H1 (cell line): ENCODE measurements at places on chromosomes 3 and 15. TPM values are rescaled to one million over a fixed set of nuclear protein-coding genes. Genes with fewer than 3 reads are reported as not detected.

GRCh38 chr3:161821591-161821990 lies 325.0 kb downstream of the OTOL1 start:
- DNase-seq, result no peak
- no peak overlapping the region for H3K4me3 ChIP-seq
- no peaks in the 10 kb centered on the region for H3K36me3 ChIP-seq
- H3K27me3 ChIP-seq, result no peaks in the 10 kb centered on the region

- no peaks in the 10 kb centered on the region for H3K36me3 ChIP-seq
- no peak overlapping the region for H3K27ac ChIP-seq
- DNase-seq, result no peak
- no peaks in the 10 kb centered on the region for H3K27me3 ChIP-seq
- no peak overlapping the region for H3K4me3 ChIP-seq
Measured at GRCh38 chr3:120858521-120858920, 49.5 kb upstream of the STXBP5L start.

DNA sequence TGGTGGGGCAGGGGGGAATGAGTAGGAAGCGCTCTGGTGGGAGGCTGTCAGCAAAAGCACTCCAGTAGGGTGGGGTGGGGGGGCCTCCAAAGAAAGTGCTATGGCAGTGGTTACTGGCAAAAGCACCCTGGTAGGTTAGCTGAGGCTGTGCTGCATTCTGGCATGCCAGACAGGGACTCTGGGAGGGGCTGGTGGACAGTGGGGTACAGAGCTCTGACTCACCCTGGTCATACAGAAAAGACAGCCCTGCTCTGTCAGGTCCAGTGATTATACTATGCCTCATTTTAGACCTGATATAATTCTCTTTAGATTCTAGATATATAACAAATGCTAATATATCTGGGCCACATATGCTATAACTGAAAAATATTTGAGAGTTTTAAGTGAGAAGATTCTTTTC lies 82.8 kb upstream of the CPNE4 start:
- H3K36me3 ChIP-seq, result no peaks in the 10 kb centered on the region
- no peaks in the 10 kb centered on the region for H3K27me3 ChIP-seq
- no peaks in the 10 kb centered on the region for H3K4me1 ChIP-seq
- H3K4me3 ChIP-seq, result no peak overlapping the region

- no peaks in the 10 kb centered on the region for H3K36me3 ChIP-seq
- peaks cover 8% of the 10 kb centered on the region; the same call in 1 of the 2 replicates for H3K4me1 ChIP-seq
- peak overlapping the region; percentile 45 for H3K4me3 ChIP-seq
- no peak overlapping the region for H3K27ac ChIP-seq
- peak; percentile 65 for DNase-seq
Measured at GRCh38 chr3:13282358-13282985, 137.7 kb downstream of the NUP210 start.

DNA sequence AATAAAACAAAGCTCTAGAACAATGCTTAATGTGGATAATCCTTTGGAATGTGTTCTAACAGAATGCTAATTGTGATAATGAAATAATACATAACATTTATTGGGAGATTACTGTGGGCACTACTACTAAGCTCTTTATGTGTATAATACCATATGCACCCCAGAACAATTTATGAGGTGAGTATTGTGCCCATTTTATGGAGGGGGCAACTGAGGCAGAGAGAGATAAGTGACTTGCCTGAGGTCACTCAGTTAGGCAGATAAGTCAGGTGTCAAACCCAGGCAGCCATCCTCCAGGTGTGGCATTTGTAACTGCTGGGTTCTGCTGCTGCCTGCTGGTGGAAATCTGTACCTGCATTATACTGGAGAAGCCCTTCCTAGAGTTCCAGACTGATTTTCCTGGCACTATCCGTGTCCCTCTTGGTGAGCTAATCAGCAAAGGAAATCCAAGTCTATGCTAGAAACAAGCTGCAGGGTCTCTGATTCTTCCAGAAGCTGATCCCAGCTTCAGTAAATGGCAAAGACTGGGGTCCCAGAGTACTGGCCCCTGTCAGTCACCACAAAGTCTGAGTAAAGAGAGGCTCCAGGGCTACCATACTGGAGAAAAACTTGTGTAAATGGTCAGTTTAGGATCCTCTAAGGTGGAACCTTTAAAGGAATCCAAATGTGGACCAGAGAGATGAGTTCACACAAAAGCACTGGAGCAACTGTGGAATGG lies 22.6 kb upstream of the RBP1 start:
- DNase-seq, result no peak
- H3K36me3 ChIP-seq, result no peaks in the 10 kb centered on the region
- no peak overlapping the region for H3K27ac ChIP-seq
- H3K4me3 ChIP-seq, result no peak overlapping the region
- H3K4me1 ChIP-seq, result no peaks in the 10 kb centered on the region

DNA sequence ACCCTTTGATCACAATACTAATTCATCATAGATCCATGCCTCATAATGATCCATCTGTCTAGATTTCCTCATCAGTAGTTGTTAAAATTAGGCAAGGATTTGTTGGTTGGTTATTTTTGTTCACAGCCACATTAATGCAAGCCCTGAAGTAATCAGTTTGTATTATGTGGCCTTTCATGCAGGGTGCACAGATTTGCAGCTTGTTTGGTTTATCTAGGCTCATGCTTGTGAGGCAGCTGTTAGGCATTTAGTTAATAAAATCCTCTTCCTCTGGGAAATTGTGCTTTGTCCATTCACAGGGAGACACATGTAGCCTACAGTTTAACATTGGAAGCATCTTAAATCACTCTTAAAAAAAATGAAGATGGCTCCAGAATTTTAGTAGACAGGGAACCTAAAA lies 162.8 kb upstream of the ZNF385D start:
- no peaks in the 10 kb centered on the region for H3K36me3 ChIP-seq
- no peak for DNase-seq
- H3K4me1 ChIP-seq, result no peaks in the 10 kb centered on the region; the same call in 1 of the 2 replicates

GRCh38 chr3:192481638-192482037 lies 245.7 kb downstream of the FGF12 start:
- H3K4me1 ChIP-seq, result no peaks in the 10 kb centered on the region
- H3K27me3 ChIP-seq, result no peaks in the 10 kb centered on the region
- H3K27ac ChIP-seq, result no peak overlapping the region
- H3K36me3 ChIP-seq, result no peaks in the 10 kb centered on the region
- H3K4me3 ChIP-seq, result no peak overlapping the region

DNA sequence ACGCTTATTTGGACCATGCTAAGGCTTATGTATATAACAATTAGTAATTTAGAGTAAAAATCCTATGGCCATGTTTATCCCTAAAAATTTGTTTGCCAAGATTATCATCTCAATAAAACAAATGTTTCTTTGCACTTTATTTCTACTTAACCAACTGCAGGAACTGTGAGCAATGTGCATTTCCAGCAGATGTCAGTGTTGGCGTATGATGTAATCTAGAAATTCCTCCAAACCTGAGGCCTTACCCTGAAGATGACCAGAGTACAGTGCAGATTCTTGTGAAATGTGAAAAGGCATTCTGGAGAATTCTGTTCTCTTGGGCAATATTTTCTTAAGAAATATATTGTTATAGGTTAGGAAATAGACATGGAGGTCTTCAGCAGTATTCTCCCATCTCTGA lies 205.9 kb downstream of the MBNL1 start:
- no peaks in the 10 kb centered on the region for H3K27me3 ChIP-seq
- H3K36me3 ChIP-seq, result no peaks in the 10 kb centered on the region
- H3K4me3 ChIP-seq, result no peak overlapping the region
- no peak for DNase-seq
- H3K27ac ChIP-seq, result no peak overlapping the region
- H3K4me1 ChIP-seq, result no peaks in the 10 kb centered on the region

GRCh38 chr3:15204005-15204404 lies 2.0 kb upstream of the CAPN7 start:
- H3K27me3 ChIP-seq, result no peaks in the 10 kb centered on the region; the same call in 1 of the 2 replicates
- DNase-seq, result no peak
- no peak overlapping the region for H3K27ac ChIP-seq

GRCh38 chr15:69524296-69524695 lies 71.7 kb downstream of the RPLP1 start:
- no peak for DNase-seq
- no peaks in the 10 kb centered on the region for H3K27me3 ChIP-seq
- no peak overlapping the region for H3K4me3 ChIP-seq
- H3K27ac ChIP-seq, result no peak overlapping the region
- H3K36me3 ChIP-seq, result no peaks in the 10 kb centered on the region

DNA sequence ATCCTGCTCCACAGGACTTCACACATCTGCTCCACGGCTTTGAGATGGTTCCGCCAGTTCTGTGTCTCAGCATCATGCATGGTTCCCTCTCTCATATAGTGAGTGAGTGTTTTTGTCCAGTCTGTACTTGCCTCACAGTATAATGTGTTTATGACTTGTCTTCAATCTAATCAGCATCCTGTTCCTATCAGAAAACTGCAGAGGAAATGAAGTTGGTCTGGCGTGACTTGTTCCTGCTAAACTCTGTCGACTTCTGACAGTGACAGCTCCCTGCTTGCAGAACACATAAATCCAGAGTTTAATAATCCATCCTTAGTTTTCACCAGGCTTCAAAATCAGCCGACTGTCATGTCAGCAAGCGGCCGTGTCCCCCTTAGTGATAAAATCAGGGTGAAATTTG lies 222.3 kb downstream of the SLCO3A1 start:
- H3K27ac ChIP-seq, result no peak overlapping the region
- no peaks in the 10 kb centered on the region; the same call in 1 of the 2 replicates for H3K4me1 ChIP-seq
- no peak for DNase-seq
- H3K36me3 ChIP-seq, result no peaks in the 10 kb centered on the region

DNA sequence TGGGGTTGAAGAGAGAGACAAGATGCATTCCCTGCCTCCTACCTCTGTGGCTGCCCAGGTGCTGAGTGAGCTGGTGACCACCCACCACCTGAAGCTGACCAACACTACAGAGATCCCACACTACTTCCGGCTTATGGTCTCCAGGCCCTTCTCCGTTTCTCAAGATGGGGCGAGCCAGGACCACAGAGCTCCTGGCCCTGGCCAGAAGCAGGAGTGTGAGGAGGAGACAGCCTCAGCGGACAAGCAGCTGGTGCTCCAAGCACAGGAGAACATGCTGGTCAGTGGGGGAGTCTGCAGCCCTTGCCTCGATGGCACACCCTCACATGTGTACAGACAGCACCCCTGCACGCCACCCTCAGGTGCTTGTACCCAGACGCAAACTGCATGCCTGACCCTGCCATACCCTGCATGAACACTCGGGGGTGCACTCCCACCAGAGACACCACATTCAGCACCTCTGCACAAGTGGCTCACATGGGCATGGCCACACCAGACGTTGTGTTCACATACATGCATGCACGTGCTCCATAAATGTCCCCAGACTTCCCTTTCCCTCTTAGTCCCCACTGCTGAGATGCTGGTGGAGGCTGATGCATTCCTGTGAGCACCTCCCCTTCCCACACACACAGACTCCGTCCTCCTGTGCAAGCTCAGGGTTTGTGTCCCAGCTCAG lies 19.0 kb downstream of the ACAA1 start:
- no peak for DNase-seq
- no peak overlapping the region for H3K27ac ChIP-seq
- no peaks in the 10 kb centered on the region for H3K4me1 ChIP-seq

DNA sequence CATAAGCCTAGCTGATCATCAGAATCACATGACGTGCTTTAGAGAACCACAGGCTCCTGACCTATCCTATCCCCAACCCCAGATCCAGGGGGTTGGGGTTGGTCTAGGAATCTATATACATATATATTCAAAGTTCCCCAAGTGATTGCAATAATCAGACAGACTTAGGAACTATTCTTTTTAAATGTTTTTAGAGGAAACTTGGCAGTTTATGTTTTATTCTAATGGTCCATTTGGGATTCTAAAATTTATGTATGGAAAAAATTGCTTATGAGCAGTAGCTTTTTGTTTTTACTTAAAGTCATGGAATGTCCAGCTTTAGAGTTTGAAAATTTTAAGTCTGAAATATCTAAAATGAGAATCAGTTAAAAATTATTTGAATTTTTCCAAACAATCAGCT lies 22.1 kb downstream of the MFN1 start:
- no peak for DNase-seq
- H3K27me3 ChIP-seq, result no peaks in the 10 kb centered on the region
- no peak overlapping the region for H3K4me3 ChIP-seq
- no peak overlapping the region for H3K27ac ChIP-seq

GRCh38 chr3:196749125-196749524 lies 9.5 kb downstream of the PAK2 start:
- no peak for DNase-seq
- H3K4me3 ChIP-seq, result no peak overlapping the region
- no peak overlapping the region for H3K27ac ChIP-seq
- H3K36me3 ChIP-seq, result peaks cover 7% of the 10 kb centered on the region; the same call in 1 of the 2 replicates

DNA sequence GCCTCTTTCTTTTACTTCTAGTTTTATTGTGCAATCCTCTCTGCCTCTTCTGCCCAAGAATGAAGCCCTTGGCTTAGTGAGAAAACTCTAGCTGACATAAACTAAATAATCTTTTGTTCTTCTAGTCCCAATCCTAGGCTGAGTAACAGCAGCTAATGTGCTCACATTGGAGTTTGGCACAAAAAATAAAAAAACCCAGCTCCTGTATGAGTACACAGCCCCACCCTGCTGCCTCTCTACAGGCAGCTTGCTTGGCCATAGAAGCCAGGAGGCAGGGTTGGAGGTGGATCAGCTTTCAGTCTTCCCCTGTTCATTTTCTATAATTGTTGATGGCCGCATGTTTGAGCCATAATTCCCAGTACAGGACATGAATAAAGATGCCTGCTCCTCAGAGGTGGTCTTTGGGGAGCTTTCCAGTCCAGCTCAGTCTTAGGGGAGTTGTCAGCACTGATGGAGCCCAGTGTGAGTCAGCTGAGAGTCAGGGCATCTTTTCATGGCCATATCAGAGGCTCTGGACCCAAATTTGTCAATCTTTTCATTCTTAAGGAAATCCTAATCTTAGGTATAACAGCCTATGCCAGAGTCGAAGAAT lies 46.7 kb downstream of the RTP1 start:
- no peak overlapping the region for H3K4me3 ChIP-seq
- H3K36me3 ChIP-seq, result no peaks in the 10 kb centered on the region
- no peaks in the 10 kb centered on the region for H3K4me1 ChIP-seq
- H3K27me3 ChIP-seq, result no peaks in the 10 kb centered on the region

- no peak for DNase-seq
- no peak within 1 kb of the TSS for H3K4me3 ChIP-seq
- H3K27me3 ChIP-seq, result no peaks in the 10 kb centered on the region
- no peaks in the 10 kb centered on the region for H3K36me3 ChIP-seq
- no peak within 1 kb of the TSS for H3K27ac ChIP-seq
Measured at GRCh38 chr3:148865049-148865448, at the start of gene CPA3. Gene CPA3 (plus strand): TSS chr3:148865296. CDS start chr3:148865308, 12 bp downstream.

GP5 gene
- total RNA-seq, result 0.10 and 0.13 TPM in 2 replicates

C2CD4B gene
- total RNA-seq, result 0.40 and 0.73 TPM in 2 replicates

NR2E3 gene
- 0.40 and 0.56 TPM in 2 replicates for total RNA-seq

SLC28A2 gene
- total RNA-seq, result not detected in 2 replicates

PLSCR5 gene
- total RNA-seq, result not detected in 2 replicates

MORC1 gene
- total RNA-seq, result not detected in 2 replicates

HHLA2 gene
- not detected in 2 replicates for total RNA-seq

ACKR4 gene
- not detected in 2 replicates for total RNA-seq
